ENCODE measurements at places on chromosomes 7 and 10.

- no peak for DNase-seq
These were observed 5.4 kb downstream of the VIM start for GRCh38 chr10:17233286-17233991.

DNA sequence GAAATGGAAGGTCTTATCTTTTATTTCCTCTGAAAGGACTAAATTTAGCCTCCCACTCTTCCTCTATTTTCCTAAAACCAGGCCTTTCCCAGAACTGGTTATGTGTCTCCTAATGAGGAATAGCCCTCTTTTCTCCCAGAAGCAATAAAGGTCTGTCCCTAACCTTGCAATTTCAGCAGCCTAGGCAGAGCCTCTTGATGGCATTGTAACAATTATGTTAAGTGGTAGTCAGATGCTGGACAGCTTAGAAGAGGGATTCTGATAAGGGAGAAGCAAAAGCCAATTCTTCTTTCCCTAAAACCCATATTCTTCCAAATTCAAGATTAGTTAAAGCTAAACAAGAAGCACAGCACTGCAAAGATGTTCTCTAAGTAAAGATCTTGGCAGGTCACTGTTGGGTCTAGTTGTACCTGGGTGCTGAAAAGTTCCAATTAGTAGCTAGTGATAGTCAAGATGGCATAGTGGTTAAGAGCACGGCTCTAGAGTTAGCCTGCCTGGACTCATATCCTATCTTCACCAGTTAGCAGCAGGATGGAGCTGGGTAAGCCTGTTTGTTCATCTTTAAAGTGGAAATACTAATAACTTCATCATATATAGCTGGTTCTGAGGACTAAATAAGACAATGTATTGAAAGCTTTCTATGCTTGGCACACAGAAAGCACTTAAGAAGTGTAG lies 14.3 kb upstream of the KCNIP2 start:
- no peak for DNase-seq

- no peak for DNase-seq
These were observed 29.2 kb downstream of the COA1 start for GRCh38 chr7:43700059-43700501.

GRCh38 chr10:3159152-3159551 lies 13.4 kb downstream of the PITRM1 start:
- no peak for DNase-seq

DNA sequence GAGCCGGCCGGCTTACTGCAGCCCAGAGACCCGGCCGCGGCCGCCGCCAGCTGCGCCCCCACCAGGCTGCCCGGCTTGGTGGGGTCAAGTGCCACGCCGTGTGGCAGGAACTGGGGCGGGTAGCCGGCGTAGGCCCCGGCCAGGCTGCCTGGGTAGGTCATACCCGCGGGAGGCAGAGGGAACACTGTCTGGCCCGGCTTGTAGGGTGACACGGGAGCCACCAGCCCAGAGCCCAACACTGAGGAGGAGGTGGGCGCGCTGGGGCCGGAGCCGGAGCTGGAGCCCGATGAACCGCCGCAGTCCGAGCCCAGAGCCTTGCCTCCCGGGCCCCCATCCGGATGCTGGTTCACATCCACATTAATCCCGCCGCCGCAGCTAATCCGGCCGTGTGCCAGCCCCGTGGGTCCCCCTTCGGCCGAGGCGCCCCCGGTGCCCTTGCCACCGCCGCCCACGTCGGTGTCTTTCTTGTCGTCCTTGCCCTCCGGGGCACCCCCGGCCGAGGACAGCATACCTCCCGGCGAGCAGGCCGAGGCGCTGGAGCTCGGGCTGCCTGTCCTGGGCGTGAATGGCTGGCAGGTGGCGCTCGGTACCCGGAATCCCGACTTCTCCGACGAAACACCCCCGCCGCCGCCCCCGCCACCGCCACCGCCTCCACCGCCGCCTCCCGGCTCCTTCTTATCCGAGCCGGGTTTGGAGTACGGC lies 2.0 kb downstream of the ZNF503 start:
- no peak for DNase-seq
